ENCODE measurements at places on chromosomes 13 and 19.
A peak's percentile ranks its signal among the peaks of the same experiment; 100 is the strongest.

- peak; percentile 97 for DNase-seq
These were observed at the start of gene ZNF285 for GRCh38 chr19:44401139-44402115. ZNF285 (minus strand) TSS chr19:44401608; CDS start chr19:44397213, 4,395 bp downstream.

DNA sequence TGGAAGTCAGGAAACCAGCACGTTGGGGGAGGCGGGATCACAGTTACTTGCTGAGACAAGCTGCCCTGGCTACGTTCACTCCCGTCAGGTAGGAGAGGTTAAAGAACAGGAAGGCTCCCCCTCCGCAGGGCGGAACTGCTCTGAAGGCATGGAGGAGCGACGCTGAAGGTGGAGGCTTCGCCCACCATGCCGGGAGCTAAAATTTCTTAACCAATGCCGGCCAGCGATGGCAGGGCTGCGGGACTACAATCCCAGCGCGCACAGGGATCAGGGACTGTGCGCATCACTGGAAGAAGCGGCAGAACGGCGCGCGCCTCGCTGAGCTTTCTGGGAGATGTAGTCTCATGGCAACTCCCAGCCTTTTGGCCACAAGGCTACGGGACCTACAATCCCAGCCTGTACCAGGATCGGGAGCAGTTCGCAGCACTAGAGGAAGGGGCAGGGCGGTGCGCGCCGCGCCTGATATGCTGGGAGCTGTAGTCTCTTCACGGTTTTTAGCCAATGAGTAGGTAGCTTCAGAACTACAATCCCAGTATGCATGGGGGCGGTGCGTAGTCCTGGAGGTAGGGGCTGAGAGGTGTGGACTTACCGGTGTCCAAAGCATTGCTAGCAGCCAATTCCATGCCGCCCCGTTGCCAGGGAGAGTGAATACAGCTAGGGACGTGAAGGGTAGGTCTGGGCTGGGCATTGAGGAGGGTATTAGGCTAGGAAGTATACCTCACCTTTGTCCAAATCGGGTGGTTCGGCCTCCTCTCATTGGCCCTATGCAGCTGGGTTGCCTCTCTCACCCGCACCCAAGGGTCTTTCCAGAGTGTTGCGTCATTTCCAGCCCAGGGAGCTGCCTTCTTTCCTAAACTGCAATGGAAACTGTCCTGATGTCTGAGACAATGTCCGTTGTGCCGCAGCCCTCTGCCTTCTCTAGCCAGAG is 12.8 kb upstream of the ZNF682 start:
- peak; percentile 95 for DNase-seq

GRCh38 chr13:41740479-41740878 is 220.4 kb downstream of the VWA8 start:
- DNase-seq, result no peak

GRCh38 chr13:111893607-111894443 is 173.1 kb upstream of the SOX1 start:
- no peak for DNase-seq

- peak; percentile 40 for DNase-seq
These were observed 27.0 kb upstream of the CEACAM1 start for GRCh38 chr19:42555317-42555716.

GRCh38 chr13:60590800-60591747 is 194.1 kb downstream of the TDRD3 start:
- DNase-seq, result no peak

DNA sequence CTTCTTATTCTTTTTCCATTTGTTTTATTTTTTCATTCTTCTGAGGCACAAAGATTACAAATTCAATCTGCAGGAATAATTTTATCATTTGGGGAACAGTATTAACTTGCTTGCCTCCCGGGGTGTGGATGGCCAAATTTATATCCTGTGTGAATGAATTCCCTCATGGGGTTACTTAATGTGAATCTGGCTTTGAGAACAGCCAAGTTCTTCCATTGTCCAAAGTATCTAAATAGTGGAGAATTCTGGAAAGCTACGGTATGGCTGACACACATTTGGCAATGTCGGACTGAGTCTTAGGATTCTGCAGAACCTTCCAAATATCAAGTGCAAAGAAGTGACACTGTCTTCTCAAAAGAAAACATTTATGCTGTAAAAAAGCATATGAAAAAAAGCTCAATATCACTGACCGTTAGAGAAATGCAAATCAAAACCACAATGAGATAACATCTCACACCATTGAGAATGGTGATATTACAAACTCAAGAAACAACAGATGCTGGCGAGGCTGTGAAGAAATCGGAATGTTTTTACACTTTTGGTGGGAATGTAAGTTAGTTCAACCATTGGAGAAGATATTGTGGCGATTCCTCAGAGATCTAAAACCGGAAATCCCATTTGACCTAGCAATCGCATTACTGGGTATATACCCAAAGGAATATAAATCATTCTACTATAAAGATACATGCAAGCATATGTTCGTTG is 620.2 kb downstream of the EFNB2 start:
- DNase-seq, result no peak

DNA sequence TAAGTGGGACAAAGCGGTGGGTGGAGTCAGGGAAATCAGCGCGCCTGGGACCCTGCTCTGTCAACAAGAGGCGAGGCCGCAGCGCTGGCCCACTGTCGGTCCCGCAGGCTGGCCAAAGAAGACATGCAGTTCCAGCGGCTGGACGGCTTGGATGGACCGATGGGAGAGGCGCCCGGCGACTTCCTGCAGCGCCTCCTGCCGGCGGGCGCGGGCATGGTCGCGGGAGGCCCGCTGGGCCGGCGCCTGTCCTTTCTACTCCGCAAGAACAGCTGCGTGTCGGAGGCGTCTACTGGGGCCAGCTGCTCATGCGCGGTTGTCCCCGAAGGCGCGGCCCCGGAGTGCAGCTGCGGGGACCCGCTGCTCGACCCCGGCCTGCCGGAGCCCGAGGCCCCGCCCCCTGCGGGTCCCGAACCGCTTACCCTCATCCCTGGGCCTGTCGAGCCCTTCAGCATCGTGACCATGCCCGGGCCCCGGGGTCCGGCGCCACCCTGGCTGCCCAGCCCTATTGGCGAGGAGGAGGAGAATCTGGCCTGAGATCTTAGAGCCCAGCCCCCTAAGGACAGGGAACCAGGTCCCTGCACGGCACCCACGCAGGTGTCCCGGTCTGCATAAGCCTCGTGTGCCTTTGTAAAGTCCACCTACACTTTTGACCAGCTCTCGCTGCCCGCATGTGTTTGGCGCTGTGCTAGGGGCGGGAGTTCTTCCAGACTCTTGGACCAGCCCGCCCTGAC is 6.1 kb downstream of the BEST2 start:
- peak; percentile 42 for DNase-seq

DNA sequence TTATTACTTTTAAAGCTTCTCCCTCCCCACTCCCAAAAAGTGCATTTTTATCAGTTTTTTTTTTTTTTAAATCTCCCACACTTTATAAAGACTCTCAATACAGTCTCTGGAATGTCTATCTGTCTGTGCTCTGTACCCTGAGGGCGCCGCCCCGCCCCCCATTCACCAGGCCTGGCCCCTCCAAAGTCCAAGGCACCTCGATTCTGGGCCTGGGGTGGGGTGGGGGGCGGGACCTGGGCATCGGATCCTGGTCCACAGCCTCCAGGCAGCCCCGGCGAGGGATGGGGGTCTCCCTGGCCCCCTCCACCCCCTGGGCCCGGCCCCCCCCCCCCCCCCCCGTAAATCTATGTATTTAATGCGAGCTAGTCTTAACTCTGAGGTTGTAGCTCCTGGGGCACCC is 23.3 kb downstream of the ZBTB7A start:
- no peak for DNase-seq

DNA sequence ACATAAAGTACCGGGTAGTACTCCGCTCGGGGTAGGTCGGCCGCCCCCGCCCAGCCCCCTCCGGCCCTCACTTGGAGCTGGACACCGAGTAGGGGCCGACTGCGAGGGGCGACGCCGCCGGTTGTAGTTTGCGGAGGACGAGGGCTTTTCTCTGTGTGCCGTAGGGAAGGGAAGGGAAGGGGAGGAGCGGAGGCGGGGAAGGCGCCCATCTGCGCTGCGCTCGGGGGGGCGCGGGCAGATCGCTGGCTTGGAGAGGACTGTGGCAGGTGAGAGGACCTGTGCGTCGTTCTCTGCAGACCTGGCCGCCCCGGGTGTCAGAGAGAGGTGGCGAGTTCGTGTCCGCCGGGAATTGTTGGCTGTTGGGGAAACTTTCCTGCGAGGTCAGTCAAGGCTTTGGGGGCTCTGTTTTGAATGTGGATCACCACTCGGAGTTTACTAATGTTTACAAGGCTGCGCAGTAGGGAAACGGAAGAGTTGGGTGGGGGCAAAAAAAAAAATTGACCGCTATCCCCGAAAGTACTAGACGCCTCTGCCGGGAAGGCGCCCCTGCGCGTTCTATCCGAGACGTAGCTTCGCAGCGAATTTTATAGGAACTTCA is 1.4 kb downstream of the ING1 start:
- DNase-seq, result peak; percentile 65

- DNase-seq, result no peak
These were observed 25.8 kb downstream of the FAAP24 start for GRCh38 chr19:32997716-32998355.

DNA sequence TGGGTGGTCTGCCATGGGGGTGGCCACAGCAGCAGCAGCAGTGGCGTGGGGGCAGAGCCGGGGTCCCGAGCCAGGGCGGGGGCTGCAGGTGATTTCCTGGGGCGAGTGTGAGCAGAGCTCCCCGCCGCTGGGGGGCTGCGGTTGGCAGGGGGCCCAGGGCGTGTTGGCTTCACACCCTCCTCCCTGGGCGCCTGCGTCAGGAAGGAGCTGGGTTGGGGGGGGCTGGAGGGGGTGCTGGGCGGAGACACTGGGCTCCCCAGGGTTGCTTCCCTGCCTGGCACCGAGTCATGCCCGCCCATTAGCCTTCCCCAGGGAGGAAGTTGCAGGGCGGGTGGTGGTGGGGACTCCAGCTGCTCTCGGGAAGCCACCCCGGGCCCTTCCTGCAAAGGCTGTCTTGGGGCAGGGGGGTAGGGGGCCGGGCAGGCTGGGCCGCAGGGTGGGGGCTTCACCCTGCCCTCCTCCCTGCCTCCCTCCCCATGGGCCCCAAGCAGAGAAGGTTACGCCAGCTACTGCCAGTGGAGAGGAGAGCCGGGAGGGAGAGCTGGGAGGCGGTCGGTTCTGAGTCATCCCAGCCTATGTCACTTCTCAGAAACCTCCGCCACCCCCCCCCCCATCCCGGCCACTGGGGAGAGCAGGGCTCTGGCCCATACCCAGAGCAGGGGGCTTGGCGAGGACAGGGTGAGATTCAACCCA is 4.6 kb downstream of the MIDN start:
- DNase-seq, result peak; percentile 98

DNA sequence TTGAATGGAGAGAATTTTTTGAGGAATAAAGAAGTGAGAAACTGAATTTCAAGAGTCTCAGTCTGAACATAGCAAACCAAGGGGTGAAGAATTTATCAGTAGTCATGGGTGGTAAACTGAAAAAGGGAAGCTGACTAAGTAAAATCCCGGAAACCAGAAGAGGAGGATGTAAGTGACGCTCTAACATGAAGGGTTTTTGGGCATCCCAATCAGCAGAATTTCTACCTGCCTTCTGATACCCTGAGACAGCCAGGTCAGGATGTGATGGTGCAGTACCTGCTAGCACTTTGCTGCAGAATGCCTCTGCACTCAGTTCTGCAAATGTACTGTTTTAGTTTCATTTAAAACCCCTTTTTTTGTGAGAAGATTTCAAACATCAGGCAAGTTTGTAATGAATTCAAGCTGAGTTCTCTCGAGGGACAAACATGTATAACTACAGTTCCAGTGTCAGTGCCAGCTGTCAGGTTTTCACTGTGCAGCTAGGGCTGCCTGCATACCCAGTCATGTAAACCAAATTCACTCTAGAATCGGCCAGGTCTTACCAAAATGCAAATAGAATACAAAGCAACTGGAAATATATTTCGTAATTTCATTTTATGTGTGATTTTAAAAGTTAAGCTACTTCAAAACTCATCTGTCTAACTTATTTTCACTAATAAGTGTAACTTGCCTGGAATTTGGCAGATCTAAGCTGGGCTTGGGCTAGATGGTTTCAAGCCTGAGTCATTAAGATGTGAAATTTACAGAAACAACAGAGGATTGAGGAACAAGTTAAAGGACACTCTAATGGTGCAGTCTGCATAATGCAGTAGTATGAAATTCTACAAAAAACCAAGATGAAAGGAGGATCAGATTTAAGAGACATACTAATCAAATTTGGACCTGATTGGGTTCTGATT is 13.8 kb downstream of the METTL21C start:
- no peak for DNase-seq

- no peak for DNase-seq
These were observed 24.2 kb downstream of the ZFR2 start for GRCh38 chr19:3844596-3844995.

DNA sequence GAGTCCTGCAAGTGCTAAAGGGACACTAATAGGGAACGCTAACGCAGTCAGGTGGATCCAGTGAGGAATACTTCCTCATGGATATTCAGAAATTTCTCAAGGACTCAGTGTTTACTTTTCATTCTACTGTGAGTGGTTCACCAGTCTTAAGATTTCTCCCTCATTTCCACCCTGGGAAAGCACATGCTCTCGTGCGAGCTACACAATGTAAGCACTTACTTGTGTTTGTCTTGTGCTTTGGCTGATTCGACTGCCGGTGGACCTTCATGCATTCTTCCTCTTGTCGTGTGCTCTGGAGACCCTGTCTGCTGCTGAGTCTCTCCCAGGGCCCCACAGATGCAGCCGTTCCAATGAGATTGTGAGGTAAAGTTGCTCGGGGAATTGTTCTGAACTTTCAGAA is 180.1 kb downstream of the NUFIP1 start:
- DNase-seq, result peak; percentile 70

GRCh38 chr13:45826731-45827130 is 24.8 kb downstream of the SIAH3 start:
- no peak for DNase-seq

- no peak for DNase-seq
These were observed 206.1 kb downstream of the DNAJC15 start for GRCh38 chr13:43229506-43229905.

DNA sequence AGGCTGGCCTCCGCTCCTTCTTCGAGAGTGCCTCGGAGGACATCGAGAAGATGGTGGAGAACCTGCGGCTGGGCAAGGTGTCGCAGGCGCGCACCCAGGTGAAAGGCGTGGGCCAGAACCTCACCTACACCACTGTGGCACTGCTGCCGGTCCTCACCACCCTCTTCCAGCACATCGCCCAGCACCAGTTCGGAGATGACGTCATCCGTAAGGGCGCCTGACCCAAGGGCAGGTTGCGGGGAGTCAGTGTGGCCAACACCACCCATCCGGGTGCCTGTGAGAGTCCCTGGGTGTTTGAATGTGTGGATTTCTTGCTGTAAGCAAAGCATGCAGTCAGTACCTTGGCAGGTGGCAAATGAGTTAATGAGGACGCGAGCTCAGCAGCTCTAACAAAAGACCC is 78.8 kb downstream of the RYR1 start:
- no peak for DNase-seq
